Cardiac septum (tissue), 1 donor: ENCODE measurements at places on chromosomes 3 and 15. TPM values are rescaled to one million over a fixed set of nuclear protein-coding genes. Genes with fewer than 3 reads are reported as not detected.

The CFAP92 gene
- 0.27 TPM for total RNA-seq

The ZIC4 gene
- total RNA-seq, result not detected

The CACNA2D3 gene
- total RNA-seq, result 11.3 TPM

The RLBP1 gene
- total RNA-seq, result not detected

The CASR gene
- not detected for total RNA-seq

GRCh38 chr3:98504539-98504938 is 7.1 kb downstream of the OR5K2 start:
- no peak for DNase-seq

GRCh38 chr3:3800080-3800455 is 837 bp downstream of the LRRN1 start:
- DNase-seq, result no peak

GRCh38 chr3:24748520-24748919 is 253.9 kb upstream of the THRB start:
- no peak for DNase-seq

GRCh38 chr3:134319931-134320330 is 54.3 kb downstream of the AMOTL2 start:
- no peak for DNase-seq

GRCh38 chr3:27544372-27544865 is 60.2 kb upstream of the SLC4A7 start:
- DNase-seq, result no peak

DNA sequence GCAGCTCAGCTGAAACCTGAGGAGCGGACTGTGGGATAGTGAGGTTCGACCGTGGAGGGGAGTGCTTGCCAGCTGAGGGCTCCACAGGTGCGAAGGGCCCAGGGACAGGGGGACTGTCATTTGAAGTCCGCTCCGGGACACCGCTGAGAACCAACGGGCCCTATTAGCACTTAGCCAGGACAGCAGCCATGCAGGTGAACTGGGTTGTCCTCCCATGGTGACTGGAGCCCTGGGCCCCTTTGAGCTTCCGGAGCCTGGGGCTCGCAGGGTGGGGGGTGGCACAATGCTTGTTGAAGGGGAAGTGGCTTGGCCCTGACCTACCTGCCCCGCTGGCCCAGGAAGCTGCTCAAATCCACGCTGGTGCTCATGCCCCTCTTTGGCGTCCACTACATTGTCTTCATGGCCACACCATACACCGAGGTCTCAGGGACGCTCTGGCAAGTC is 24.7 kb downstream of the PTH1R start:
- no peak for DNase-seq

DNA sequence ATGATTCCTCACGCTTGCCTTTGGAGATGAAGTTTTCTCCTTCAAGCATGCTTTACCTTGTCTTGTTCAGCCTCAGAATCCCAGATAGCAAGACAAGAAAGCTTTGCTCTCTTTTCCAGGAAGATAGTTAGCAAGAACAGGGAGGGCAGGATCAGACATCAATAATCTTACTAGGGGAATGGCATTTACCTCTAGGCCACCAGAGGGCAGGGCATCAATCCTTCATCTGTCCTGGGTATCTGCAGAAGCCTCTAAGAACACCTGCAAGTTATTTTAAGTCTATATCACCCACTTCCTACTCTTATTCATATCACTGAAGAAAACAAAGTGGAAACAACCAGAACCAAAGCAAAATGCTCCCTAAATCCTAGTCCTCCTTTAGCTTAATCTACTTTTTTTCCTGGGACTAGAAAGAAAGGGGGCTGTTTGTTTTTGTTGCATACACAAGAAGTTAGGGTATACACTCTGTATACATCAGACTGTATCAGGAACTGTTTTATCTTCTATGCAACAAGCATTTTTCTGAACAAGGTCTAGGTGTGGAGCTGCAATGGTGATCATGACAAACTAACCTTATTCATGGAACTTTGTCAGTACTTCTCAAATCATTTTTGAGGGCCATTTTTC is 862.5 kb downstream of the CADM2 start:
- no peak for DNase-seq
